ENCODE measurements at places on chromosomes 5 and 9.

GRCh38 chr9:87643778-87644570, 81.9 kb upstream of the CTSL start:
- no peak for DNase-seq

GRCh38 chr5:1039706-1040260, 31.2 kb downstream of the NKD2 start:
- DNase-seq: no peak

DNA sequence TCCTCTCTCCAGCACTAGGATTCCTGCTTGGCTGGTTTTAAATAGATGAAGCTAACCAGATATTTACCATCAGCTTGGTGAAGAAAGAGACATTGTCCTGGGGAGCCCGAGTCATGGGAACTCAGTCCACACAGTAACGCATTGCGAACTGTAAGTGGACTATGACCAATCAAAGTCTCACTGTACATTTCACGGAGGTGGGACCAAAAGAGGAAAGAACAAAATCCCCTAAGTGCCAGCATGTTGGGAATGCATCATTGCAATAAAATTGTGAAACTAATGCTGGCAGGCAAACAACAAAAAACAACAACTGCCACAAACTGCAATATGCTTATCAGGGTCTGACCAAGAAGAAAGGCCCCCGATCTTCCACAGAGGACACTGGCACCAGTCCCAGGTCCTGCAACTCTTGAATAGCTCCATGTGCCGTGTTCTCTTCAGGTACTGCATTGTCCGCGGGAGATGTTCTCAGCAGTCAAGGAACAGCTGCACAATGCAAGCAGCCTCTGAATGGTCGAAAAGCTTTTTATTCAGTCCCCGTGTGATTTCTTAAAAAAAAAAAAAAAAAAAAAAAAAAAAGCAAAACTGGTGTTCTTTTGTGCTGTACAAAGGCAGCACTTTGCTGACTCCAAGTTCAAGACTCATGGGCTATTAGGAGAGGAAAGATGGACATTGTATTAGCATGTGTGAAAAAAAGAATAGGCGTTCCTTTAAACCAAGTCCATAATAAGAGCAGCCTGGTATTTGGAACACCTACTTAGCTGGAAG, 38.1 kb downstream of the SEMA6A start:
- DNase-seq: no peak

- no peak for DNase-seq
Observed at GRCh38 chr5:137751869-137752491, 2.2 kb downstream of the HNRNPA0 start.

DNA sequence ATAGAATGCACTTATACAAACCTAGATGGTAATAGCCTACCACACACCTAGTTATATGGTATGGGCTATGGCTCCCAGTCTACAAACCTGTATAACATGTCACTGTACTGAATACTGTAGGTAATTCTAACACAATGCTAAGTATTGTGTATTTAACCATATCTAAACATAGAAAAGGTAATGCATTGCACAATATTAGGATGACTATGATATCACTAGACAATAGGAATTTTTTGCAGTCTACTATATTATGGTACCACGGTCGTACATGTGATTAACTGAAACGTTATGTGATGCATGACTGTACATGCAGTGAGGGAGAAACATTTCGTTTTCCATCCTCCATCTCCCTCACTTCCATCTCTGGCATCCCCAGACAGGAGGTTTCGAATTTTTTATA, 130.5 kb downstream of the ELAVL2 start:
- DNase-seq: no peak

- DNase-seq: peak; percentile 64
Observed at GRCh38 chr9:124291801-124292396, 34.1 kb downstream of the NEK6 start.

DNA sequence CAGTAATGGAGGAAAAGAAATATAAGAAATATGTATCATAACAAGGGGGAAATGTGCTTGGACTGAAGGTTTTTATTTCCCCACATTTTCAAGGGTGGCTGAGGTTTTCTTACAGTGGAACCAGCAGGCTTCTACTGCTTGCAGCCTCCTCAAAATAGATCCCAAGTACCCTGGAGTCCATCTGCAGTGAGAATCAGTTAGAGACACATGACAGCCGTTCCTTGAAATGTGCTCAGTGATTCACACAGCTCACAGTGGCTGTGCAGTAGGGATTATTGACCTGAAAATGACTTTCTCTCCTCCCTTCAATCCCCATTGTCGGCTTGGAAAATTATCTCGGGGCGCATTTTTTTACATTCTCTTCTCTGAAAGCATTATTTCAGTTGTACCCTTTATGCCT, 832.0 kb downstream of the TLR4 start:
- DNase-seq: no peak

DNA sequence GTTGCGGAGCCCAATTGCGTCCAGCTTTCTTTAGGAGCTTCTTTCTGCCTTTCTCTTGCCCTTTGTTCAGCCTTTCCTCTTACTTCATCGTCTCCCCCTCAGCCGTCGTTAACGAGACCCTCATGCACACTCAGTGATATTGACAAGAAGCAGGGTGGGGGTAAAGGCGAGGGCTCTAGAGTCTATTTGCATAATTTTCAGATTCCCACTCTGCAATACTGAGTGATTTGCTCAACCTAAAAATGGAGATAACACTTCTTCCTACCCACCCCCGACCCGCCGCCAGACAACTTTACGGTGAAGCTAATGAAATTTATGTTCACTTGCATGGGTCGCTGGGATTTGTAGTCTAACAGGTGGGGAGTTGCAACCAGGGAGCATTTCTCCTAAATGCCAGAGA, 1.3 kb upstream of the TBC1D2 start:
- DNase-seq: peak; percentile 34

DNA sequence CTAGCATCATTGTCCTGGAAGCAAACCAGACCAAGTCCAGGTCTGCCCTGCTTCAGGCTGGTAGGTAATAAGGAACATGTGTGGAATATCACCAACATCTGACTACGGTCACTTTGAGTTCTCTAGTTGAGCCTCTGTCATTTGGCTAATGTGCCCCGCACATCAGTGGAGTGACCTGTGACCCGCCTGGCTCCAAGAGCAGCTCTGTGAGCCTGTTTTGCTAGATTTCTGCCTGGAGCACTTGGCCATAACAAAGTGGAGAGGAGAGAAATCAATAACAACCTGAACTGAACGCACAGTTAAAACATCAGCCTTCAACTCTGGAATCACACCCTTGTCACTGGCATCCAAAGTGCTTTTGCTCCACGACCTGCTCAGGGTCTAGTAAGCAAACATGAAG, 115.7 kb downstream of the PPP2R2B start:
- DNase-seq: no peak

DNA sequence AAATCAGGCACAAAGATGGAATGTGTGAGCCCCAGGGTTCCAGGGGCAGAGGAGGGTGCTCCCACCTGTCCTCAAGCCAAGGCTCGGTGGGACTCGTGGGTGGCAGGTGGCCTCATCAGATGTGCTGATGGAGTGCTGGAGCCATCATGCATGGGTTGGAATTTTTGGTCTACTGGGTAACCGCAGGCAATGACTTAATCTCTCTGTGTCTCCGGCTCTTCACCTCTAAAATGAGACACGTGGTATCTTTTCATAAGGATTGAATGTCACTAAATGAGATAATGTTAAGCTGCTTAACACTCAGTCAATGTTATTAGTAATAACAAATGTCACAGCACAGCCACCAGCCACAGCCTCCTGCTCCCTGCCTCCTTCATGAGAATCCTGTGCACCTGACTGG, 245.5 kb downstream of the HSPA4 start:
- no peak for DNase-seq

GRCh38 chr5:54120473-54120872, 189.9 kb downstream of the ARL15 start:
- no peak for DNase-seq
